ENCODE measurements at places on chromosomes 12 and 14.

DNA sequence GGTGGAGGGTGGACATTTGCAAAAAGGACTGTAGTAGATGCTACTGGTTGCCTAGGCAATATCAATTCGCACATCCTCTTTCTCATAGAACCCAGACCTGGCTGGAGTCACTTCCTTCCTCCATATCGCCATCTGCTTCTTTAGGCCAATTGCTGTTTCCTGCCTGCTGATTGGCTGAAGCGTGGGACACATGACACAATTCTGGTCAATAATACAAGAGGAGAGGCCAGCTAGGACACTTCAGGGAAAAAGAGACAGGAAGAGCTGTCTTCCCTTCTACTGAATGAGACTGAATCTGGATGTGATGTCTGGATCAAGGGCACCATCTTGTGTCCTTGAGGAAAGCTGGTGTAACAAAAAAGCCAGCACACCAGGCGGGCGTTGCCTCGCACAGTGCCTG, 53.8 kb downstream of the TRPV4 start:
- DNase-seq, result no peak

DNA sequence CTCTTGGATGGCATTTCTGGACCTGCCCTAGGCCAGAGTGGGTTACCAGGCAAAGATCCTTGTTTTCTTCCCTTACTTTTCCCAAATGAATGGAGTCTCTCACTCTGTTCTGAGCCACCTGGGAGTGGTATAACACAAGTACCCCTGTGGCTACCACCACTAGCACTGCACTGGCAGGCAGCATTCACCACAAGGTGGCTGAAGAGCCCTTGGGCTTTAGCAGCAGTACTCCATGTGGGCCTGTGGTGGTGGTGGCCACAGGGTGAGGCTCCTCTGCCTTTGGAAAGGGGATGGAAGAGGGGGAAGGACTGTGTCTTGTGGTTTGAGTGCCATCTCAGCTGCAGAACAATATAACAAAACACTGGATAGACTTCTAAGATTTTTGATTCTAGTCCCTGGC, 38.1 kb upstream of the LMNTD1 start:
- DNase-seq, result no peak

DNA sequence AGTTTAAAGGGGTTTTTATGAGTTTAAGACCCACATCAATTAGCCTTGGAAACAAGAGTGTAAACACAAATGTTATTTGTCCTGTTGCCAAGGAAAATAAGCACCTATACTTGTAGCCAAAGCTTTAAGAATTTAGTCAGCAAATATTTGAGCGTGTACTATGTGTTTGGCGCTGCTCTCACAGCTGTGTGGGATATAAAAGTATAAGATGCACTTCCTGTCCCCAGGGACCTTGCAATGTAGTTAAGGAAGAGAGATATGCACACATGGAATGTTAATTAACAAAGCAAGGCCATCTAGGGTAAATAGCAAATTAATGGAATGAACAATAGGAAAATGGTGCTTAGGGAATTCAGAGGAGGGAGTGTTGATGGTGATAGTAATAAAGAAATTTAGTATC, 134.9 kb upstream of the SRRM4 start:
- DNase-seq, result no peak

- DNase-seq, result no peak
Measured at GRCh38 chr12:3272958-3273357, 195.8 kb downstream of the TSPAN9 start.

Data from sciatic nerve (tissue), 2 donors.